ENCODE measurements at places on chromosomes 13 and 19. TPM values are rescaled to one million over a fixed set of nuclear protein-coding genes. Genes with fewer than 3 reads are reported as not detected.

- no peak for DNase-seq
- no peaks in the 10 kb centered on the region for H3K36me3 ChIP-seq
- peak overlapping the region; percentile 95 for H3K27ac ChIP-seq
- no peaks in the 10 kb centered on the region for H3K27me3 ChIP-seq
Measured at GRCh38 chr19:38650911-38651584, 3.6 kb downstream of the ACTN4 start.

GRCh38 chr19:39209196-39209595, 5.1 kb upstream of the SYCN start:
- no peaks in the 10 kb centered on the region for H3K36me3 ChIP-seq
- H3K27ac ChIP-seq, result no peak overlapping the region
- H3K4me3 ChIP-seq, result no peak overlapping the region
- no peak for DNase-seq
- H3K27me3 ChIP-seq, result peaks cover 29% of the 10 kb centered on the region
- no peaks in the 10 kb centered on the region for H3K4me1 ChIP-seq

The NHLRC3 gene
- total RNA-seq, result 10.1 TPM

DNA sequence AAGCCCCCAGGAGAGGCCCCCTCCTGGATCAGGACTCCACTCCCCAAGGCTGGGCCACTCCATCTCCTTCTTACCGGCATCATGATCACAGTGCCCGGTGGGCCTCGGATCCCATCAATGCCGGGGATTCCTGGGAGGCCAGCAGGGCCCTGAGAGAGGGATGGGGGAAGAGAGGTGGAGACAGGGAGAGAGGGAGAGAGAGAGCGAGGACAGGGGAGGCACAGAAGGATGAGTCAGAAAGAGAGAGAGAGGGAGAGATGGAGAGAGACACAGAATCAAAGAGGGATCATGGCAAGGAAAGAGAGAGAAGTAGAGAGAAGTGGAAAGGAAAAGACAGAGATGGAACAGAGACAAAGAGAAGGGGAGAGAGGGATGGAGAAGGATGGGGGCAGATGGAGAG, 13.8 kb downstream of the COL5A3 start:
- no peak overlapping the region for H3K4me3 ChIP-seq
- no peak overlapping the region for H3K27ac ChIP-seq
- no peaks in the 10 kb centered on the region for H3K36me3 ChIP-seq

DNA sequence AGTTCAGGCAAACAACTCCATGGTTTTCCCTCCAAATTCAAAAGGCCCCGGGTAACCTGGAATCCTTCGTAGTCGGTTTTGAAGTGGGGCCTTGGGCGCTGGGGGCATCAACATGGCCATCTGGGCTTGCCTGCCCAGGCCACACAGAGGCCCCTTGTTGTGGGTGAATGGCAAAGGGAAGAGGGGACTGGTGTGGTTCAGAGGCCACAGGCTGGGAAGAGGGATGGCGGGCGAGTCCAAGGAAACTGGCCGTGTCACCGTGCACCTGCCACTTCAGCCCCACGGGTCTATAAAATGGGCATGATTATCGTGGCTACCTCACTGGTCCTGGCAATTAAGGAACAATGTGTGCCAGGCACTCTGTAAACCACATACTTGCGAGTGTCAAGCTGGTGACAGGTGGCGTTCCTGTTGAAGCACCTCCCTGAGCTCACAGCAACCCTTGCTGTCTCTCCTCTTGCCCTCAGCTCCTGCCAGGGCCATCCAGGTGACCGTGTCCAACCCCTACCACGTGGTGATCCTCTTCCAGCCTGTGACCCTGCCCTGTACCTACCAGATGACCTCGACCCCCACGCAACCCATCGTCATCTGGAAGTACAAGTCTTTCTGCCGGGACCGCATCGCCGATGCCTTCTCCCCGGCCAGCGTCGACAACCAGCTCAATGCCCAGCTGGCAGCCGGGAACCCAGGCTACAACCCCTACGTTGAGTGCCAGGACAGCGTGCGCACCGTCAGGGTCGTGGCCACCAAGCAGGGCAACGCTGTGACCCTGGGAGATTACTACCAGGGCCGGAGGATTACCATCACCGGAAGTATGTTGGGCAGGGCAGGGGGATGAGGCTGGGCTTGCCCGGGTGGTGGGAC, 1.3 kb downstream of the LSR start:
- DNase-seq, result no peak
- H3K27me3 ChIP-seq, result no peaks in the 10 kb centered on the region
- no peak overlapping the region for H3K27ac ChIP-seq
- no peaks in the 10 kb centered on the region for H3K36me3 ChIP-seq
- no peak overlapping the region for H3K4me3 ChIP-seq

The CYP4F8 gene
- total RNA-seq, result not detected

The CDKN2D gene
- total RNA-seq, result 6.1 TPM

GRCh38 chr13:38620876-38621275, 66.0 kb upstream of the FREM2 start:
- H3K4me1 ChIP-seq, result no peaks in the 10 kb centered on the region
- H3K27me3 ChIP-seq, result no peaks in the 10 kb centered on the region
- no peaks in the 10 kb centered on the region for H3K36me3 ChIP-seq
- H3K4me3 ChIP-seq, result no peak overlapping the region
- no peak for DNase-seq

The ZNF8 gene
- total RNA-seq, result 2.5 TPM

DNA sequence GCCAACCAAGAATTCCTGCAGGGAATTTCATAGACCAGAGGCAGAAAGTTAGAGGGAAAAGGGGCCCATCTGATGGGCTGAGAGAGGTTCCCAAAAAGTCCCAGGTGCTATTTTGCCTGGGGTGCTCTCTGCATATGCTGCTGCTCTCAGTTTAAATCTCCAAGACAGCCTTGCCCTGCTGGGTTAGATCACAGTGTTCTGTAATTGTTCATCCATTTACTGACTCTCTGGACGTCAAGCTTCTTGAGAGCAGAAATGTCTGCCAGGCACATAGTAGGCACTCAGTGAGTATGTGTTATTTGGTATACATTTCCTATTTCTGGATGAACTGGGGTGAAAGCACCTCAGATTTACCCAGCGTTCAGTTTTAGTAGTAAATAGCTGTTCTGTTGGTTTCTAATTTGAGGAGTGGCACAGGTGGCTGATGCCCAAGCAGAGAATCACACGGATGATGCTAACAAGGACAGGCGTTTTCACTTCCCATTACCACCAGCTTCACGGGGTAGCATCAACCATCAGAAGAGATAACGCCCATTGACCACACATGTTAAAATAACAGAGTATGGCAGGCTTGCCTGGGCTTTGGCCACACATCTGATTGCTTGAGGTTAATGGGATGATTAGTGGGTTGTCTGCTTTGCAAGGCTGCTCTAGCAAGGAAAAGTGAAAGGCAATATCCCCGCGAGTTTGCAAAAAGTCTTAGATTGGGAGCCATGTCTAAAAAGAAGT, 161.1 kb downstream of the SLC7A1 start:
- H3K36me3 ChIP-seq, result no peaks in the 10 kb centered on the region
- H3K27me3 ChIP-seq, result no peaks in the 10 kb centered on the region
- no peak for DNase-seq
- peaks cover 29% of the 10 kb centered on the region for H3K4me1 ChIP-seq
- peak overlapping the region; percentile 17 for H3K4me3 ChIP-seq
- H3K27ac ChIP-seq, result peak overlapping the region; percentile 82

DNA sequence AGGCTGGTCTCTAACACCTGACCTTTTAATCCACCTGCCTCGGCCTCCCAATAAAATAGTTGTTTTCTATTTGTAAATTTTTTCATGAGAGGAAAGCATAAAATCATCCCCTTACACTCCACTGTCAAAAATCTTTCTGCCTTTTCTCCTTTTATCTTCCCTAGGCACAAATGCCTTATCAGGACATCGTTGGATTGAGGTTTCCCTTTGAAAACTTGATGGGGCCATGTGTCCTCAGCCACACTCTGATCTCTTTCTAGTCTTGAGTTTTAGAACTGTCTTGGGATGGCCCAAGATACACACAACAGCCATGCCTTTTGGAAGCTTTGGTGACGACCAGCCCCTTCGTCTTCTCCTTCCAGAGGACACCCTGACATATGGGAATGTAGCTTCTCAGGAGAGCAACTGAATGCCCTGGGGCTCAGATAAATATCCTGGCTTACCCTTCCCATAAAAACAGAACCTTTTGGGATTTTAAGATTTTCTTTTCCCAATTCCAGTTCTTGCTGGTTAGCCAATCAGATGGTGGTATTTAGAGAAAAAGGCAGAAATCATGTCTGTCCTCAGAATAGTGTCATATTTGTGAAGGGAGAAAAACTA, 112.4 kb downstream of the ZNF429 start:
- no peaks in the 10 kb centered on the region for H3K27me3 ChIP-seq
- no peak overlapping the region for H3K4me3 ChIP-seq
- no peak for DNase-seq
- no peaks in the 10 kb centered on the region for H3K4me1 ChIP-seq
- H3K36me3 ChIP-seq, result no peaks in the 10 kb centered on the region
- H3K27ac ChIP-seq, result no peak overlapping the region

The KIR2DL3 gene
- not detected for total RNA-seq

GRCh38 chr13:27022571-27023311, 148.9 kb downstream of the USP12 start:
- H3K27me3 ChIP-seq, result no peaks in the 10 kb centered on the region
- no peak for DNase-seq
- H3K27ac ChIP-seq, result no peak overlapping the region
- no peak overlapping the region for H3K4me3 ChIP-seq
- no peaks in the 10 kb centered on the region for H3K4me1 ChIP-seq
- H3K36me3 ChIP-seq, result no peaks in the 10 kb centered on the region

The KIR3DL2 gene
- not detected for total RNA-seq

The N4BP2L1 gene
- total RNA-seq, result 7.3 TPM

DNA sequence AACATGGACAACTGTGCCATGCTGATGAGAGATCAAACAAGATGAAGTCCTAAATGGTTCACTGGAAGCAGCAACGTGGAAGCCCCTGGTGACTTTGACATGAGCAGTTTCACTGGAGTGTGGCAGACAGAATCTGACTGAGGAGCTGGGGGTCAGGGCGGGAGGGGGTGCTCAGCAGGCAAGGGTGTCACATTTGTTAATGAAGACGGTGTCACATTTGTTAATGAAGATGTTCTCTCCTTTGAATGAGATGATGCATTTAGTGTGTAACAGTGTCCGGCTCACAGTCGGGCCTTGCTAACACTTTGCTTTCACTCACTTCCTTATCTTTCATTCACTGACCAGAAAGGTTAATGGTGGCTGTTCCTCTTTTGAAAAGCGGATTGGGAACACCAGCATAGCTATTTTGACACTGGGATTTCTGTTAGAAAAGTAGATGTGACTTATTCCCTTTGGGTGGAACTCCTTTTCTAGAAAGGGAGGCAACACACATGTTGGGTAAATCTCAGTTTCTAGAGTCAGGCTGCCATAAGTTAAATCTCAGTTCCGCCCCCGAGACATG, 693.7 kb downstream of the UQCRFS1 start:
- H3K4me1 ChIP-seq, result peaks cover 57% of the 10 kb centered on the region
- no peaks in the 10 kb centered on the region for H3K27me3 ChIP-seq
- H3K36me3 ChIP-seq, result no peaks in the 10 kb centered on the region

DNA sequence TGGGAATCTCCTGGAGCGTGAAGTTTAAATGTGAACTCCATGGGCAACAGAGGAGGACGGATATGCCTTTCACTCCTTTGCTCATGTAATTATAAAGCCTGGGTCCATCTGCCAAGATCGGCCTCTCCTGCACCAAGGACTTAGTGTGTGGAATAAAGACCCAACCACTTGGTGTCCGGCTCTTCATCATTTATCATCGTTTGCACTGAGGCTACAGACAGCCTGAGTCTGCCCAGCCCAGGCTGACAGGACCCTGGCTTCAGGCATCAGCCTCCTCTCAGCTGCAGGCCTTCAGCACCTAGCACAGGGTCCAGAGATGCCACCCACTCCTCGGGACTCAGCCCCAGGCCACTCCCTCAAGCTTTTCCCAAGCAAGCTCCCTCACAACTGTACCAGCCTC, 206.8 kb upstream of the IPO5 start:
- H3K4me1 ChIP-seq, result no peaks in the 10 kb centered on the region
- H3K27me3 ChIP-seq, result no peaks in the 10 kb centered on the region
- no peaks in the 10 kb centered on the region for H3K36me3 ChIP-seq
- no peak overlapping the region for H3K4me3 ChIP-seq
- no peak overlapping the region for H3K27ac ChIP-seq

- H3K36me3 ChIP-seq, result no peaks in the 10 kb centered on the region
- DNase-seq, result no peak
- peak overlapping the region; percentile 53 for H3K4me3 ChIP-seq
- peak overlapping the region; percentile 56 for H3K27ac ChIP-seq
Measured at GRCh38 chr13:44191504-44192171, 182.0 kb upstream of the SERP2 start.

DNA sequence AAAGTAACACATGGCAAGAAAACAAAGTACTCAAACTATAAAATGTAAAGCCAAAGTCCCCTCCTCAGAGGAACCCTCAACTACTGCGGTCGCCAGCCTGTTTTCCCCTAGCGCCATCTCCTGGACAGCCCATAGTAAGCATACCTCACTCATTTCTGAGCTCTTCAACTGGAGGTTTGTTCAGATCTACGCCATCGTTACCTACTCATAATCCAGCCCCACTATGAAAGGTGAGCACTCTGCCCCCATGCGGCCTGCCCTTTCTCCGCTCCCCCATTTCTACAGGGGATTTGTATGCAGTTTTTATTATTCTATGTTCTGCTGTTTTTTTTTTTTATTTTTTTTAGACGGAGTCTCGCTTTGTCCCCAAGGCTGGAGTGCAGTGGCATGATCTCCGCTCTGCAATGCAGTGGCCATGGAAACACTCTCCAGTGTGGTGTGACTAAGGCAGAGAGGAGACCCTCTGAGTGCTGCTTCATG, 26.2 kb downstream of the OPA3 start:
- no peak overlapping the region for H3K27ac ChIP-seq
- H3K4me3 ChIP-seq, result no peak overlapping the region
- DNase-seq, result no peak
- no peaks in the 10 kb centered on the region for H3K27me3 ChIP-seq
- peaks cover 2% of the 10 kb centered on the region for H3K36me3 ChIP-seq

The CHAF1A gene
- 7.5 TPM for total RNA-seq

The ZNF177 gene
- 0.25 TPM for total RNA-seq

DNA sequence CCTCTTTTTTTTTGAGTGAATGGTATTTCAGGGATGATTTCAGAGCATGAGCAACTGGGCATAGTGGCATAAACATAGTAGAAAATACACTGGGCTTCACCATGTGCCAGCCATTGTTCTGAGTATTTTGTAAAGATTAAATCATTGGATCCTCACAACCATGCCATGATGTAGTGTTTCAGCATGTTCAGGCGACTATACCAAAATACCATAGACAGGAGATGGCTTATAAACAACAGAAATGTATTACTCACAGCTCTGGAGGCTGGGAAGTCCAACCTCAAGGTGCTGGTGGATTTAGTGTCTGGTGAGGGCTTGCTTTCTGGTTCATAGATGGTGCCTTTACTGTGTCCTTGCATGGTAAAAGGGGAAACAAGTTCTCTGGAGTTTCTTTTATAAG, 101.5 kb upstream of the KL start:
- no peak overlapping the region for H3K4me3 ChIP-seq
- no peak for DNase-seq
- no peaks in the 10 kb centered on the region for H3K27me3 ChIP-seq
- H3K36me3 ChIP-seq, result no peaks in the 10 kb centered on the region
- H3K4me1 ChIP-seq, result no peaks in the 10 kb centered on the region

DNA sequence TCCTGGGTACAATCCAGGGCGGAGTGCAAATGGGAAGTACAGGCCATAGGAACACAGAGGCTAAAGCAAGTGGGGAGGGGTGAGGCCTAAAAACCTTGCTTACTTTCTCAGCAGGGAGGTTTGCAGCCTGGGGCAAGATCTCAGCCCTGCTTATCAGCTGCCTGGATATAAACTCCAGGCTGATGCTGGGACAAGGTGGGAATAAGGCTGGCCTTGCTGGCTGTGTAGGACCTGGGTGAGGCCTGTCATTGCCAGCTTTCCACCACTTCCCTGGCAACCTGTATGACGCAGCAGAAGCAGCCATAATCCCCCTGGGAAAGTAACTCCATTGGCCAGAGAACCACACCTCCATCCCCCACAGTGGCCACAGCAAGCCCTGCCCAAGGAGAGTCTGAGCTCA, 279.1 kb upstream of the ATXN8OS start:
- H3K27ac ChIP-seq, result no peak overlapping the region
- H3K36me3 ChIP-seq, result no peaks in the 10 kb centered on the region
- H3K4me1 ChIP-seq, result no peaks in the 10 kb centered on the region
- no peak for DNase-seq

The LILRB1 gene
- total RNA-seq, result 0.95 TPM

All from psoas muscle (tissue), 8 donors.